ENCODE measurements at places on chromosomes 7 and 10.

DNA sequence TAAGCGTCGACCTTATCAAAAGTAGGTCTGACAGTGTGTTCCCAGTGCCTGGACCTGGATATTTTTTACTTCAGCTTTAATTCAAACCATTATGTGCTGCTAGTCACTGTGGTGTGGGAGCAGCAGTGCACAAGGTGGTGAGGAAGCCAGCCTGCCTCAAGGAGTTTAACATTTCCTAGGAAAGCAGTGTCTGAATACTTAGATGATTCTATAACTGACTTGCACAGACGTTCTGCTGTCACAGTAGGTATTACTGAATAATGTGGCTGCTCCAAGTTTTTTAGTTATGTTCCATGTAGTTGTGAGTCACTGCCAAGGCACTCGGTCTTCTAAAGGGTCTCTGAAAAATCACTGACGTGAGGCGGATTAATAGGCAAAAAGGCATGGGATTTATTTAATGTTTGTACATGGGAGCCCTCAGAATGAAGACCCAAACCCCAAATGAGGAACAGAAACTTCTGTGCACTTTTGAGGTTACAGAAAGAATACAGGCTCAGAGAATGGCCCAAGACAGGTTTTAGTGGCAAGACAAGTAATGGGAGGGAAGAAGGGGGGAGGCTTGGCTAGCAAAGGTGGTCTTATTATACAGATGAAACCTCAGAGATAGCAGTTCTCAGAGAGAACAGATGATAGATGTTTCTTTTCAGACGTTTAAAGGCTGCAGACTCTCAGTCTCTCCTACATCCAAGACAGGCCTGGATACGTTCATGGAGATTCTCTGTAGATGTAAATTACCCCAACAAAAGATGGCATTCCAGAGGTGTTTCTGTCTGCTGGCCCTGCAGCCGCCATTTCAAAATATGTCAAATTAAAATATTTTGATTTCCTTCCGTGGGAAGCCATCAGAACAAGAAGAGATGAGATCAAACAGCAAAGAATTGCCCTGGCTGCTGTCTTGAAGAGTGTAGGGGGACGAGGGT lies 209.3 kb downstream of the SDK1 start:
- DNase-seq: no peak

DNA sequence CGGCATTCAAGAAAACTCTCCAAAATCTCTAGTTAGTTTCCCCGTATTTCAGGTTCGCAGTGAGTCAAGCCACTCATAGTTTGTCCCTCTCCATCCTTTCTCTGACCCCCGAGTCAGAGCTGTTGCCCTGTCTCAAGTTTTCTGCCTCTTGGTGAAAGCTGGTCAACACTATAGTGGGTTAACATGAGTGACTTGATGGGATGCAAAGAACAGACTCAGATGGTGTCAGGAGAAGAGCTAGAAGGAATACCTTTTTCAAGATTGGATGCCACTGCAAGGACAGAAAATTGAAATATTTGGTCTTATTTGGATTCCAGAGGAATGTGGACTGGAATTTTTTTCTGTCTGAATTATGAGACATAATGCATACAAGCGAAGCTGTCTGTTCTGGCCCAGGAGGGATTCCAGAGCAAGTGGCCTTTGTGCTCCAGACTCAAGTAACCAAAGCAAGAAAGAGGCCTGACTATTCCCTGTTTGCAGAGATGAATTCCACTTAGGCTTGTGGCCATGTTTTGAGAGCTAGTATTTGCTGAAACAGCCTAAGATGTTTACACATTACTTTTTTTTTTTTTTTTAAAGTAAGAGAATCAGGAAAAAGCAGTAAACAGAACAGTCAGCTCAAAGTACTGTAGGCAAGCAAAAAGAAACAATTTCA lies 67.4 kb downstream of the VWC2 start:
- DNase-seq: no peak

- DNase-seq: no peak
Measured at GRCh38 chr7:129093867-129094456, 39.1 kb upstream of the TNPO3 start.

GRCh38 chr10:129386415-129387257 lies 80.4 kb upstream of the MGMT start:
- DNase-seq: no peak

GRCh38 chr10:121521794-121522556 lies 76.3 kb downstream of the FGFR2 start:
- DNase-seq: no peak

DNA sequence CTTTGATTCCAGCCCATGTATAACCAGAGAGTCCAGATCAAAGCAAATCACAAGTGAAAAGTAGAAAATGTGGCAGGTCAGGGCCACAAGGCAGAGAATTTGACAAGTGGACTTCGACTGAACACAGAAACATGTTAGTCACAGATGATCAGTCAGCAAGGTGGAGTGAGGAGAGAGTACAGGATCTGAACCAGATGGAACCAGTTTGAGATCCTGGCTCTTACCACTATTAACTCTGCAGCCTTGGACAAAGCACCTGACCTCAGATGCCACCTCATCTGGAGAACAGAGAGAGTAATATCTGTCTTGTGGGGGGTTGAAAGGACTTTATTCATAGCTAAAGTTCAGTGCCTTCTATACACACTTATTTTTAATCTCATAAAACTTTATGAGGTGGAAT lies 4.4 kb downstream of the MRLN start:
- no peak for DNase-seq

- DNase-seq: peak; percentile 28
Measured at GRCh38 chr7:20980668-20981264, 194.1 kb upstream of the SP8 start.

- DNase-seq: no peak
Measured at GRCh38 chr7:87129332-87129731, 22.9 kb upstream of the DMTF1 start.

DNA sequence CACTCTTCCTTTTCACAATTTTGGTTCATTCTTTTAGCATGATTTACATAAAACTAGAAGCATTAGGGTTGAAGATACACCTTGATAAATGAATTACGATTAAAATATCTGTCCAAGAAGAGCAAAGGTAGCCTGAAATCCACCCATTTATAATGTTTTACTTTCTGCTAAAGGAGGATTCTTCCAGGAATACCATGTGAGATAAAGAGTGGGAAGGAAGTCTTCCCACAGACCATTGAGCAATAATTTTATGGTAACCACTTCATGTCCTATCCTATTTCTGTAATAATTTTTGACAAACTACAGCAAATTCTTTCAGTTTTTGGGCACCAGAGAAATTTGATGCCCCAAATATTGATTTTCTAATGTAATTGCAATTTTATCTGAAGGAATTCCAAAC lies 150.6 kb upstream of the STEAP4 start:
- no peak for DNase-seq
